Tracheal epithelial cell (primary cell): ENCODE measurements at places on chromosomes 1 and 21. TPM values are rescaled to one million over a fixed set of nuclear protein-coding genes. Genes with fewer than 3 reads are reported as not detected.

HPDL gene
- total RNA-seq = 0.96 and 1.9 TPM in 2 replicates

DOCK7 gene
- total RNA-seq = 42.4 and 68.0 TPM in 2 replicates

NPPA gene
- total RNA-seq = not detected in 2 replicates

FAM177B gene
- 0.21 TPM in 1 of 2 replicates, not detected in the other for total RNA-seq

CIART gene
- total RNA-seq = 5.1 and 6.3 TPM in 2 replicates

POU3F1 gene
- total RNA-seq = under 0.01 and 0.48 TPM in 2 replicates

TIE1 gene
- total RNA-seq = 0.85 and 3.6 TPM in 2 replicates

KPRP gene
- total RNA-seq = under 0.01 TPM in 1 of 2 replicates, not detected in the other

DIRAS3 gene
- not detected in 2 replicates for total RNA-seq

LEMD1 gene
- total RNA-seq = 3.6 and 10.4 TPM in 2 replicates

CYYR1 gene
- total RNA-seq = 1.1 and 1.2 TPM in 2 replicates

LCA5L gene
- 0.24 and 0.43 TPM in 2 replicates for total RNA-seq

PDC gene
- not detected in 2 replicates for total RNA-seq

DMRTA2 gene
- 8.1 and 10.1 TPM in 2 replicates for total RNA-seq
